Transverse colon (tissue), 4 donors: ENCODE measurements at places on chromosomes 3 and 15. TPM values are rescaled to one million over a fixed set of nuclear protein-coding genes. Genes with fewer than 3 reads are reported as not detected.

The SLC51A gene
- 7.2 TPM for total RNA-seq

The CCDC66 gene
- total RNA-seq, result 22.1 TPM

GRCh38 chr15:74263466-74263865 lies 27.3 kb downstream of the CCDC33 start:
- no peak overlapping the region for H3K4me3 ChIP-seq
- no peak for DNase-seq
- H3K4me1 ChIP-seq, result no peaks in the 10 kb centered on the region

GRCh38 chr15:39327005-39327730 lies 253.7 kb upstream of the THBS1 start:
- no peaks in the 10 kb centered on the region for H3K4me1 ChIP-seq
- no peak for DNase-seq
- H3K27ac ChIP-seq, result no peak overlapping the region
- no peaks in the 10 kb centered on the region for H3K27me3 ChIP-seq
- H3K4me3 ChIP-seq, result no peak overlapping the region
- no peaks in the 10 kb centered on the region for H3K36me3 ChIP-seq

DNA sequence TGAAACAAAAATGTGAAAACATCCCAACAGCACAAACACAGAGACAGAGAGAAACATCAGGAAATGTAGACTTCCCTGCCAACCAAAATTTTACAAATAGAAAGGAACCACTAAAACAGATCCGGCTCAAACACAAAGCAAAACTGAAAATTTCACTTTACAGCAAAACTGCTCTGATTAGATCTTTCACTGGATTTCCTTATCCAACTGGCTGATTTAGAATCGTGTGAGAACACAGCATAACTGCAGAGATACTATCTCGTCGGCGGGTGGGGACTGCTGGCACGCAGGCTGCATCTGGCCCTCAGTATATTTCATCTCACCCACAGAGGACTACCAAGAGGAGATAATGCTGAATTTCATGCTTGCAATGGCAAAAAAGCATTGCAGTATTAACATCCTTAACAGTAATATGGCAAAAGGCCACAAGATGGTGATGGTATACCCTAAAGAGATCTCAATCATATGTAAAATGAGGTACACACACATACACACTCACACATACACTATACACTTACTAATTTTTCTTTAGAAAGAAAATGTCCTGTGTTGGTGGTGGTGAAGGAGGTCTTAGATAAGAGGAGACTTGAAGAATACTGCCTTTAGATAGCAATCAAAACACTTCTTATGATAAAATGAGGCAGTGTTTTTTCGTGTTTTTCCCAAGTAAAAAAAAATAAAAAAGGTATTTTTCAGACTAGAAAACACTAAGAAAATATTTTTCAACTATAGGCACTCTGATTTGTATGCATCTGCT lies 10.6 kb upstream of the LEO1 start:
- H3K4me1 ChIP-seq, result peaks cover 14% of the 10 kb centered on the region
- H3K36me3 ChIP-seq, result no peaks in the 10 kb centered on the region
- no peak for DNase-seq
- H3K27ac ChIP-seq, result peak overlapping the region; percentile 66
- peak overlapping the region; percentile 1 for H3K4me3 ChIP-seq
- no peaks in the 10 kb centered on the region for H3K27me3 ChIP-seq
